ENCODE measurements at places on chromosomes 2 and 18. TPM values are rescaled to one million over a fixed set of nuclear protein-coding genes. Genes with fewer than 3 reads are reported as not detected.

GRCh38 chr2:46846536-46846935 is 69.1 kb downstream of the MCFD2 start:
- H3K4me1 ChIP-seq: peaks cover 53% of the 10 kb centered on the region
- no peak overlapping the region for H3K4me3 ChIP-seq
- no peaks in the 10 kb centered on the region for H3K36me3 ChIP-seq
- no peaks in the 10 kb centered on the region for H3K27me3 ChIP-seq
- DNase-seq: no peak
- peak overlapping the region; percentile 80 for H3K27ac ChIP-seq

The TFPI gene
- 366 TPM for total RNA-seq

The DNAH6 gene
- 1.1 TPM for total RNA-seq

GRCh38 chr18:44859263-44859662 is 178.6 kb downstream of the SETBP1 start:
- H3K4me3 ChIP-seq: no peak overlapping the region
- DNase-seq: no peak
- H3K27ac ChIP-seq: no peak overlapping the region

DNA sequence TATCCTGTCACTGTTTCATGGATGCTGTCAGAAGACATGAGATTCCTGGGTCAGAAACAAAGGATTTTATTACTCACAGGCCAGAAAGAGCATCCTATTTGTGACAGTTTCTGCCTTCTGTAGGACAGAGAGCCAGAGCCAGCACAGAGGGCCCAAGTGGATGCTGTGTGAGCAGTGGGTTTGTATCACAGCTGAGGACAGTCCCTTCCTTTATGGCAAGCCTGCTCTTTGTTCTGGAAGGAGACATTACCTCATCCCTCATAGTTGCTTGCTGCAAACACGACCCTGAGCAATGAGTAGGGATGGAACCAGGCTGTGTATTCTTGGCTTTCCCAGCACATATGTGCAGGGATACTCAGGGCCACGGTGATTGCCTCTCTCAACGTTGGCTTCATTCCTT is 41.6 kb downstream of the ARHGEF4 start:
- H3K36me3 ChIP-seq: no peaks in the 10 kb centered on the region
- H3K4me3 ChIP-seq: no peak overlapping the region
- DNase-seq: no peak

DNA sequence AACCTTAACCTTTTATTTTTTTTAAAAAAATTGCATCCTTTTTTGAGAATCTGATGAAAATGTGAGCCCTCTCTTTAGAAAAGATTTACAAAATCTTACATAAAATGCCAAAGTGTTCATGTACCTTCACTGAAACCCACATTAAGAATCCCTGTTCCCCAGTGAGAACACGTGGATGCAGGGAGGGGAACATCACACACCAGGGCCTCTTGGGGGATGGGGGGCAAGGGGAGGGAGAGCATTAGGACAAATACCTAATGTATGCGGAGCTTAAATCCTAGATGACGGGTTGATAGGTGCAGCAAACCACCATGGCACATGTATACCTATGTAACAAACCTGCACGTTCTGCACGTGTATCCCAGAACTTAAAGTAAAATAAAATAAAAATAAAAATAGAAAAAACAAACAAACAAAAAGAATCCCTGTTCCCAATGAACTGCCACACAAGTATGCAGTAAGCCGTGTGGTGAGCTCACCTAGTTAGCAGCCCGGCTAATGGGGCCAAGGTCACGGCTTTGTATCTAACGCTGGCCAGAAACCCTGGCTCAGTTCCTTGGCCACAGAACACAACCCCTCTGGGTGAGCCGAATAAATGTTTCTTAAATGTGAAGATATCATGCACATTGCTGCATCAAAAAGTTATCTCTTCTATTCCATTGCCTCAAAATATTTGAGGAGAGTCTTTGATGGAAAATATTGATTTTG is 41.4 kb downstream of the CHST9 start:
- H3K36me3 ChIP-seq: no peaks in the 10 kb centered on the region
- no peak overlapping the region for H3K4me3 ChIP-seq
- no peaks in the 10 kb centered on the region for H3K27me3 ChIP-seq
- no peak overlapping the region for H3K27ac ChIP-seq
- H3K4me1 ChIP-seq: no peaks in the 10 kb centered on the region

DNA sequence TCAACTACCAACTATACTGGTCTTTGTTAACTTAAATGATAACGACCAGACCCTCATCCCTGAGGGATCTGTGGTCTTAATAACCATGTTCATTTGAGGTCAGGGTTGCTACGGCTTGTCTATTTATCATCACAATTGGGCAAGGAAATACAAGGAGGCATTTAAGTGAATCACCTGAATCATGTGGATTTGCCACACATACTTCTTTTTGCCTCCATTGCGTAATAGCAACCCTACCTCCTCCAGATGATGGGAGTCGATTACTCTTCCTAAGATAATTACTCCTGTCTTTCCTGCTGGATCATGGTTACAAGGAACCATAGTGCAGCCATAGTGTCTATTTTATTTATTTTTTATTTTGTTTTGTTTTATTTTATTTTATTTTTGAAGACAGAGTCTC is 42.2 kb downstream of the TAF4B start:
- H3K36me3 ChIP-seq: no peaks in the 10 kb centered on the region
- DNase-seq: no peak
- H3K4me1 ChIP-seq: no peaks in the 10 kb centered on the region
- H3K4me3 ChIP-seq: no peak overlapping the region
- H3K27ac ChIP-seq: no peak overlapping the region

The EFEMP1 gene
- total RNA-seq: 301 TPM

GRCh38 chr2:10550206-10551001 is 102.3 kb upstream of the ODC1 start:
- H3K36me3 ChIP-seq: no peaks in the 10 kb centered on the region
- DNase-seq: no peak
- no peak overlapping the region for H3K4me3 ChIP-seq
- H3K27ac ChIP-seq: no peak overlapping the region
- peaks cover 4% of the 10 kb centered on the region for H3K4me1 ChIP-seq

- no peak overlapping the region for H3K27ac ChIP-seq
- no peaks in the 10 kb centered on the region for H3K36me3 ChIP-seq
- H3K27me3 ChIP-seq: no peaks in the 10 kb centered on the region
- H3K4me1 ChIP-seq: no peaks in the 10 kb centered on the region
Observed at GRCh38 chr2:168667156-168667555, 135.3 kb upstream of the NOSTRIN start.

DNA sequence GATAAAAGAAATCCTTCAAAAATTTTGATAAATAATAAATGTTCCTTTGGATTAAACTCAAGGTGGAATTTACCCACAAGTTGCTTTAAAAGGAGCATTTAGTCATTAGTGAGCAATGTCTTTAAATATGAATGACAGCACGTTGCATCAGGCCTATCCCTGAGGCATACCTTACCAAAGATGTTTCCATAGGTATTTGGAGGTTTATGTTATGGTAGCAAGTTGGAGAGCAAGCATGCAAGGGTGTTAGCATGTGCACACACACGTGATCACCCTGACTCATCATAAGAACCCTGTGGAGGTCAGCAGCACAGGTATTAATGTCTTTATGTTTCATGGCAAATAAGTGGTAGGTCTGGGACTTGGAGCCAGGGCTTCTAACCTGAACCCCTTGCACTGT is 159.9 kb downstream of the ACTR3 start:
- H3K27ac ChIP-seq: no peak overlapping the region
- DNase-seq: no peak
- no peaks in the 10 kb centered on the region for H3K27me3 ChIP-seq
- H3K4me3 ChIP-seq: no peak overlapping the region
- H3K36me3 ChIP-seq: no peaks in the 10 kb centered on the region
- H3K4me1 ChIP-seq: no peaks in the 10 kb centered on the region

The CCL20 gene
- total RNA-seq: 4.9 TPM

GRCh38 chr2:48480526-48480925 is 49.4 kb upstream of the STON1 start:
- peaks cover 30% of the 10 kb centered on the region for H3K36me3 ChIP-seq
- peak overlapping the region; percentile 33 for H3K27ac ChIP-seq
- no peak for DNase-seq

GRCh38 chr18:56036741-56037140 is 448.7 kb upstream of the TCF4 start:
- no peaks in the 10 kb centered on the region for H3K27me3 ChIP-seq
- H3K4me1 ChIP-seq: no peaks in the 10 kb centered on the region
- H3K27ac ChIP-seq: no peak overlapping the region
- no peaks in the 10 kb centered on the region for H3K36me3 ChIP-seq
- no peak overlapping the region for H3K4me3 ChIP-seq
- no peak for DNase-seq

DNA sequence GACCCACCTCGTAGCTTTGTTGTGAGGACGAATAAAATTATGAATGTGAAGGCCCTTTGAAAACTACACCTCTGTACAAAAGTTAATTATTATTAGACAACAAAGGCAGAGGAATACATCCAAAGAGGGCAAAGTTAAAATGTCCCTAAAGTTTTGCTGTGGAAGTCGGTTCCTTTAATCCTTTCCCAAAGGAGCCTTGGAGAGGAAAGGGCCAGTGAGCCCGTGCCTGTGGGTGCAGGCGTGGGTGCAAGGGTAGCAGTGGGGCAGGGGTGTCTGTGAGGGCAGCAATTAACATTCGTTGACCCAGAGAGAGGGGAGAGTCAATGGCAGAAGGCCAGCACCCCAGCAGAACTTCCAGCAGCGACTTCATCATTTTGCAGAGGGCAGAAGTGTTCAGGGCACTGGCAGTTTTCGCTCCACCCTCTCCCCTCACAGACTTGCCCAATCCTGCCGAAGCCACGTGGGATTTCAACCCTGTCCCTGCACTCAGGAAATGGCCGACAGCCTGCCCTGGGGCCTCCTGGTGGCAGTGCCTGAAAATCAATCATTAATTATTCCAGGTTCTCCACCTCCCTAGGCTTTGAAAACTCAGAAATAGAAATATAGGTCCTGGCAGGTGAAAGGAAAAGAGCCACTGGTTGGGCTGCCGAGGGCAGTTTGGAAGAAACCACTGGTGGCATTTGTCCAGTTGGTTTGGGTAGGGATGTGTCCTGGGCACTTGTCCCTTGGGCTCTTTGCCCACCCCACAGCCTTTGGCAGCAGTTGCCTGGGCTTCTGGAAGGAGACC is 4.2 kb upstream of the PAX8 start:
- peaks cover 19% of the 10 kb centered on the region for H3K4me1 ChIP-seq
- no peaks in the 10 kb centered on the region for H3K36me3 ChIP-seq
- no peak overlapping the region for H3K4me3 ChIP-seq
- peak overlapping the region; percentile 63 for H3K27ac ChIP-seq
- peak; percentile 88 for DNase-seq

Data from upper lobe of right lung (tissue), 1 donor.